GM12891 (cell line): ENCODE measurements at places on chromosomes 11 and 22.

GRCh38 chr22:37186228-37186996 is 1.6 kb downstream of the C1QTNF6 start:
- peak; percentile 71 for DNase-seq

DNA sequence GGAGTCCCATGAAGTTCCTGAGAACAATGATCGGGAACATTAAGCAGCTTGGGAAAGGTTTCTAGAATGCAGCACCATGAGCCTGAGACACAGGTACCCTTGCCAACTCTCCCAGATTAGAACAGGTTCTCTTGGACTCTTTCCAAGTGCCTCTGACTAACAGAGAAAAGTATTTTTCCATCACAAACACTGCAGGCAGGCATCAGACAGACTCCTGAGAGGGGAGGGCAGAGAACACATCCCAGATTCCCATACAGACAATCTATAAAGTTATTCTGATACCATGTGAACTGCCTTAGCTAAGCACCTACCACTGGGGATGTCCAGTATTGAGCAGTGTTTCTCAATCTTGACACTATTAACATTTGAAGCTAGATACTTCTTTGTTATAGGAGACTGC is 27.3 kb downstream of the SERGEF start:
- DNase-seq: no peak

DNA sequence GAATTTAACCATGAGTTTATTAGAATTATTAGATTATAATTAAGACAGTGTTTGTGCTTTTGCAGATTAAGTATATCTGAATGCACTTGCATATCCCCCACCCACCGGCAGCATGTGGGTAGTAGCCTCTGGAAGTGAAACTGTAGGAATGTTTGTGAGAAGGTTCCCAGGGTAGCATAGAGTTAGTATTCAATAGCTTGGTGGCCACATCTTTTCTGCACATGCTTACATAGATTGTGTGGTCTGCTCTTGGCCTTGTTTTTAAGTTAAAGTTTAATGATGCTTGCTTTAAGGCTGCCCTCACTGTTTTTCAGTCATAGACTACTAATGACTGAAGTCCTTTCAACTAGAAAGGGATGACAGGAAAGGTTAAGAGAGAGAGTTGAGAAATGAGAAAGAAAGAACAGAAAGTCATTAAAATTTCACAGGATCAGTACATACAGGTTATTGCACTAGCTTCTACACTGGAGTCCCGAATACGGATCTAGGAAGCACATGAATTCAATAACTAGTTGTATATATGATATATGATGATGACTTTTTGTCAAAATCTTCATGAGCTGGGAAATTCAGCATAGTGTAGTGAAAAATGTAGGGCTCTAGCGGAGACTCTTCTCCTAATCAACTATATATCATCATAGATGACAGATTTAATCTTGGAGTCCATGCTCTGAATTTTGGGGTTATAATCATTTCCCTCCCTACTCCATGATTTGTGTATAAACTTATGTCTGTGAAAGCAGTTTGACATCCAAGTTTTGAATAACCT is 137.1 kb downstream of the ARHGAP42 start:
- no peak for DNase-seq

- no peak for DNase-seq
Measured at GRCh38 chr11:72228229-72228843, 3.8 kb downstream of the INPPL1 start.

GRCh38 chr22:27982106-27982505 is 63.0 kb upstream of the PITPNB start:
- no peak for DNase-seq

DNA sequence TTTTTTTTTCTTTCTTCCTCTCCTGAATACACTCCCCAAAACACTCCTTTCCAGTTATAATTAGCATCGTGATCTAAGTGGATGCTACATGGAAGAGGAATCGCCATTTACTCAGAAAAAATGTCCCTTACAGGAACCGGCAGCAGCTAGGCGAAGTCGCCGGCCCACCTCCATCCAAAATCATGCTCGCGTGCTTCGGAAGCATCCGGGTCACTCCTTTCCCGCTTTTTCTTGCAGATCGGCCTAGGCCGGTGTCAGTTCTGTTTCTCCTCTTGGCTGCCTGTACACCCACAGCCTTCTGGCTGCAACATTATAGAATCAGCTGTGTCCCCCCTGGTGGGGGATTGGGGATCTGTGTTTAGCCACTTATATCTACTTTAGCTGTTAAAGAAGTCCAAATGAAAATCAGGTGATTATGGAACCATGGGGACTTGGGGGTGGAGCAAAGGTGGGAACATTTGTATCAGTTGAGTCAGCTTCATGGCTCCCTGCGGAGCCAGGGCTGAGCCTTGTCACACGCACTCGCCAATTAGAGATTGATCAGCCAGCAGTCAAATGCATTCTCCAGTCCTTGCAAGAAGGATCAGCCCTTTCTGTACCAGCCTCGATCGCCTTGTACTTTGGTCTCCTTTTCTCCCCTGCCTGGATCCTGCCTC is 36.3 kb downstream of the ASRGL1 start:
- no peak for DNase-seq

DNA sequence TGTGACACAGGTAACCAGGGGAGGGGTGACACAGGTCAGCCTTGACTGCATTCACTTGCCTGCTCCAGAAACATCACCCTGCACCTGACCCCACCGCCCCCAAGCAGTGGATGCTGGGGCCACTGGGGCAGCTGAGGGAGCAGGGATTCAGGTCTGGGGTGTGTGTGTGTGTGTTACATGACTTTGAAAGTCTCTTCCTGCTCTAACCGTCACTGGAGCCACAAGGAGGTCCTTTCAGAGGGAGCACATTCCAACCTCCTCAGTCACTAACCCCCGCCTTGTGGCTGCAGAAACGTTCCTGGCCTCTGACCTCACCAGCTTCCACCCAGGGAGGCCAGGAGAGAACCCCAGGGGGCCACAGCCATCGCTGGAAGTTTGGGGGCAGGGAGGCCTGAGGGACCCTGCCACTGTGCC is 2.9 kb upstream of the FOSL1 start:
- no peak for DNase-seq

DNA sequence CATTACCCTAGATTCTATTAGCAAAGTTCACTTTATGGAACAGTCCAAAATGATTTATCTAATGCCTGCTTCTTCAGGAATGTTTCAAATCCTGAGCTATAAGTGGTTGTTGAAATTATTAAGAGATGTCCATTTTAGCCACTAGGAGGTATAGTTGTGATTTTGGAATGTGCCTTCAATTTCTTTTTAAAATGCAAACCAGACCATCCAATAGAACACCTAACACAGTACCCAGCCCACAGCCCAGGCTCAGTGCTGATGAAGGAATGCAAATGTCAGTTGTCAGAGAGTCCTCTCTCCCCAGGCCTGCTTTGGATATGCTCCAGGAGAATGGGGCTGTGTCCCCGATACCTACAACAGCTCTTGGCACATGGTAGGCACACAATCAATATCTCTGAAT is 85.8 kb upstream of the E2F8 start:
- no peak for DNase-seq

GRCh38 chr22:18064636-18065035 is 13.2 kb upstream of the PEX26 start:
- no peak for DNase-seq

DNA sequence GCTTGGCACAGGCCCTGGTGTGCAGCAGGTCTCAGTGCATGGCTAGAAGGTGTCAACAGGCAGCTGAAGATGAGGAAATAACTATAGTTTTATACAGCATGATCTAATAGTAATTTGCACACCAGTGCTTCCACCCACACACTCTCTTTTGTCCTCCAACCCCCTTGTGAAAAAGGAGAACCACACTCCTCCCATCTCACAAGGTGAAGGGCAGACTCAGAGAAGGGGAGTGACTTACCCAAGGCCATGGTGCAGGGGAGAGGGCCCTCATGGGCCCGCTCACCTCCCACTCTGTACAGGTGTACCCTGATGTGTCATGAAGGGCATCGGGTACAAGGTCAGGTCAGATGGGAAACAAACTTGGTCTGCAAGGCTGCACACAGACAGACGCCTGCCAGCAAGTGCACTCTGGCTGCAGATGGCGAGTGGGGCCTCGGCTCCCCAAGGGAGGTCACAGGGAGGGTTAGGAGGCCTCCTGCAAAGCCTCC is 53.4 kb downstream of the DGCR2 start:
- DNase-seq: no peak

DNA sequence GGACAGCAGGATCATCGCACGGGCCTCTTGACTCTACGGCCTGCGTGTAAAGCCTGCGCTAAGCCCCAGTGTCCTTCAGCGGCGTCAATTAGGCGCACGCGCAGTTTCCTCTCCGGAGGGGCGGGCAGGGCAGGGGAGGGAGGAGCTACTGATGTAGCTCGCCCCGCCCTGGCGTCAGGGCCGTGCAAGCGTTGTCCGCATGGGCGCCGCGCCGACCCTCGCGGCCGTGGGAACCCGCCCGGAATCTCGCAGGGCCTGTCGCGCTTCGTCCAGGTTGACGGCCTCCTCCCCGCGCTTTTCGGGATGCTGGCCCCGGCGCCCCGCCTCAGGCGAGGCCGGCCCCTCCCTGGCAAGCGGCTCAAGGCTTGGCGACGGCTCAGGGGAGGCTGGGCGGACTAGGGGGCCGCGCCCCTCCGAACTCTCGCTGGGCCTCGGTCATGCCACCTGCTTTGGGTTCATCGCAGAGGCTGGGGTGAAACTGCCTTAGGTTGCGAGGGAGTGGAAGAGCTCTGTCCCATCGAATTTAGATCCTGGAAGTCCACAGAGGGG is 61.1 kb downstream of the ST3GAL4 start:
- DNase-seq: peak; percentile 91

GRCh38 chr11:119481667-119482400 is 58.9 kb upstream of the THY1 start:
- DNase-seq: no peak

DNA sequence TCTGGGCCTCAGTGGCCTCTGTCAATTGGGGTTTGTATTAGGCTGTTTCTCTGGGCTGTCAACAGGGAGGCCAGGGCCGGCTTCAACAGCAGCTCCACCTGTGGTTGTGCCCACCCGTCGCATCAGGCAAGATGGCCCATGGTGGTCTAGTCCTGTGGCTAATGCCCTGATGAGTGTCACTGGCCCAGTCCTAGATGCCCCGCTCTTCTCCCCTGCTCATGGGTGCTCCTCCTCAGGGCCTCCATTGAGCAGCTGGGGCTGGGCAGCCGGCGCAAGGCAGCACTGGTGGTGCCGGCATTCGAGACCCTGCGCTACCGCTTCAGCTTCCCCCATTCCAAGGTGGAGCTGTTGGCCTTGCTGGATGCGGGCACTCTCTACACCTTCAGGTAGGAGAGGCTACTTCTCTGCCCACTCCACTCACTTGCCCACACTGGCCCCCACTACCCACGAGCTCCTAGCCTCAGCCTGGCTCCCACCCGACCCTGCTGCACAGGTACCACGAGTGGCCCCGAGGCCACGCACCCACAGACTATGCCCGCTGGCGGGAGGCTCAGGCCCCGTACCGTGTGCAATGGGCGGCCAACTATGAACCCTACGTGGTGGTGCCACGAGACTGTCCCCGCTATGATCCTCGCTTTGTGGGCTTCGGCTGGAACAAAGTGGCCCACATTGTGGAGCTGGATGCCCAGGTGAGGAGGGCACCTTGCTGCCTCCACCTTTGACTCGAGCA is 5.4 kb downstream of the LARGE2 start:
- no peak for DNase-seq

DNA sequence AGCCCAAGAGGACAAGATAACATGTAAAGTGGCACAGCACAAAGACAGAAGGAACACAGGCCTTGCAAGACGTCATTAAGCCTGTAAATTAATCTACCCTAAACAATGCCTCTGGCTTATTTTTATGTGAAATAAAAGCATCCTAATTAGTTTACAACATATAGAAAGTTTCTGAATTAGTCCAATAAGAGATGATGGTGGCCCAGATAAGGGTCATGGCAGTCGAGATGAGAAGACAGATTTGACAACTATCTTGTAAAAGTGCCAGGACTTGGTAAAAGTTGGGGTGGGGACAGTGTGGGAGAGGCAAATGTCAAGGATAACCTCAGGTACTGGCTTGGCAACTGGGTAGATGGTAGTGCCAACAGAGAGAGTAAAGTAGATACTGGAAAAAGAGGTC is 13.6 kb downstream of the XRRA1 start:
- no peak for DNase-seq

DNA sequence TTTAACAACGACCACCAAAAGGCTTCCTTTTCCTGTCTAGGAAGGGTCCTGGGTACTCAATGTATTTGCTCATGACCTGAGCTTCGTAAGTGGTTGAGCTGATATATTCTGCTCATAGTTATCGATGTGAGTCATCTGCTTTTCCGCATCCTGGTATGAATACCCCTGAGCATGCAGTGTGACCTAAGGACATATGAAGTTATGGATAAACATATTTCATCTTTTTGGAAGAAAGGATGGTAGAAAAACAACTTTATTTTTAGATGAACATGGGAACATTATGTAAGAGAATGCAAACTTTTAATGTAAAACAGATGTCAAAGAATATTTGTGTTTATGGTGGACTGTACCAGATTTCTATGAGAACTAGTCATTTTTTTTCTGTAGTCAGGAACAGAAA is 28.4 kb downstream of the TRPC6 start:
- DNase-seq: no peak

DNA sequence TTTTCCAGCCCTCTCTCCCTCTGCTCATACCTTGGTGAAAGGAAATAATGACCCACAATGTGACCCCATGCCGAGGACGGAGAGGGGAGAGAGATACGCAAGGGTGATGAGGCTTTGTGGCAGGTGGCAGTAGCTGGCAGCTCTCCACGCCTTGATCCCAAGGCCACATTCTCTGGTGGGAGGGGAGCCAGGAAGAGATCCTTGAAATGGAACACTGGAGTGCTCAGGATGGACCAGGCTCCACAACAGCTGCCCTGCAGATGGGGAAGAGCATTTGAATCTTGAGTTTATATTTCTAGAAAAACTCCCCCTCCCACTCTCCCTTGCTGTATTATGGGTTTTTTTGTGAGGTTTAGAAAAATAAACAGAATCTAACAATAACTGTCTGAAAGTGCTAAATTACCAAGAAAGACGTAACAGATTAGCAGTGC is 61.6 kb upstream of the CDON start:
- no peak for DNase-seq

DNA sequence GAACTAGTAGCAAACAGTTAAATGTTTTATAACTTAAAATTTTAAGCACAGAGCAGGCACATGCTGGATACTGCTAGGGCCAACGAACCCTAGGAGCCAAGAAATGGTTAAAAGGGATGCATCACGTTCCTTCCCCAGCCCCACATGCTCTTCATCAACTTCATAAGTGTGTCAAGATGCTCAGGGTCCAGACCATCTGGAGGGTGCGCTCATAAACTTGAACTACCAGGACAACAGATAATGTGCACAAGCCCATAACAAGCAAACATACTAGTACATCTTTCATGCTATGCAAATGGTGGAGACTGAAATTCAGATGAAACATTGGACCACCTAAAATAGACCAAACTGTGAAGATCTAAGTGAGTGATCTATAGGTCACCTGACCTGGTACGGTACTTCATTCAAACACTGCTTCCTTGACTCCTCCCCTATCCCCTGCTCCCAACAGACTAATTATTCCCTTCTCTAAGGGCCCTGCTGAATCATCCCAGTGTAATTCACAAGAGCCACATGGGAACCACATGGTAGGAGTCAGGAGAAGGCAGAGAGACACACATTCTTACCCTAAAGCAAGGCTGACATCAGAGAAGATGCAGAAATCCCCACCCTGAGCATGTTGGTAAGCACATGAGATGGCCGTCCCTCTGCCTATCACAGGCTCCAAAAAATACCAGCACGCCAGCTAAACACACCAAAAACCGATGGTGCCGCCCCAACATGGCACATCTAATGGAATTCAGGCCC is 83.9 kb downstream of the ETS1 start:
- no peak for DNase-seq

- DNase-seq: no peak
Measured at GRCh38 chr11:105357764-105358163, 218.2 kb upstream of the CARD18 start.
